ENCODE measurements at places on chromosomes 6 and 20. TPM values are rescaled to one million over a fixed set of nuclear protein-coding genes. Genes with fewer than 3 reads are reported as not detected.
A peak's percentile ranks its signal among the peaks of the same experiment; 100 is the strongest.

RNF144B gene
- 0.86 TPM for total RNA-seq

SLC13A3 gene
- total RNA-seq = 0.24 TPM

KCNG1 gene
- 3.1 TPM for total RNA-seq

TRIM31 gene
- total RNA-seq = not detected

SPATA25 gene
- total RNA-seq = 0.59 TPM

KIFC1 gene
- total RNA-seq = 54.7 TPM

E2F1 gene
- 77.5 TPM for total RNA-seq

AKAP12 gene
- total RNA-seq = 0.78 TPM

NNAT gene
- total RNA-seq = 0.29 TPM

WFDC10A gene
- not detected for total RNA-seq

CDH22 gene
- not detected for total RNA-seq

MOCS1 gene
- 1.2 TPM for total RNA-seq

CST4 gene
- not detected for total RNA-seq

DNA sequence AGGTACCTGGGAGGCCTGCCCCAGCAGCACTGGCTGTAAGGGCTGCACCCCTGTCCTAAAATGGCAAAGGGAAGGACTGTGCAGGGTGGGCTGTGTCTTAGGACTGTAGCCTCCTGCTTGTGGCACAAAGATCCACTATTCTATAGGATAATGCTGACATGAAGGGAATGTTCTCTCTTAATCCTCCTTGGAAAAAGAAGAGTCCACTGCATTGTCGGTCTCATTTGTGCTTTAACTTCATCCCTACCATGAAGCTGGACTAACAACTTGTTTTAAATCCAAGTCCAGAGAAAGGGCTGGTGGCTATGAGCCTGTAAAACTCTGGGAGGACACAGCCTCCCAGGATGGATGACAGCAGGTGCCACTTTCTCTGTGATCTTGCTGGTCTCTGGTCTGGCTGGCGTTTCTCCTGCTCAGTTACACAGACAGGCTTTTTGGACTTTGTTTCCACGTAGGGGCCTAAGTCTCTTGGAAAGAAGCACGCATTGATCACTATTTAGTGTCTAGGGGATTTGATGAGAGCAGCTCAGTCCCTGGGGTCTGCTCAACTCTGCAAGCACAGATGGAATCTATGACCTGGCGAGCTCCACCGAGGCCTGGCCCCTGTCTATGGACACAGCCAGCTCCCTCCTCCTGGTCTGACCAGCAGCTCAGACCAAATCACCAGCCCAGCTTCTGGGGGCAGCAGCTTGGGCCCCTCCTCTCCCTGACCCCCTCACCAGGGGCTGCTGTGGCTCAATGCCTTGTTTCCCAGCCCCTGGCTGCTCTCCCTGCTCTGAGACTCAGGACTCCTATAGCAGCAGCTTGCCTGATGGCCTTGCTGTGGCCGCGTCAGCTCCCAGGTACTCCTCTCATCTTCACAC is 4.8 kb downstream of the CST3 start:
- peaks cover 11% of the 10 kb centered on the region for H3K27me3 ChIP-seq

GRCh38 chr6:139277161-139277560 is 14.6 kb downstream of the TXLNB start:
- no peak overlapping the region for H3K27ac ChIP-seq
- H3K4me1 ChIP-seq = peaks cover 25% of the 10 kb centered on the region
- no peak for DNase-seq
- H3K36me3 ChIP-seq = peaks cover 3% of the 10 kb centered on the region
- H3K4me3 ChIP-seq = no peak overlapping the region
- no peaks in the 10 kb centered on the region for H3K27me3 ChIP-seq

- no peaks in the 10 kb centered on the region for H3K4me1 ChIP-seq
- no peaks in the 10 kb centered on the region for H3K36me3 ChIP-seq
- H3K27me3 ChIP-seq = peaks cover 3% of the 10 kb centered on the region
- no peak overlapping the region for H3K27ac ChIP-seq
- H3K4me3 ChIP-seq = no peak overlapping the region
- no peak for DNase-seq
These were observed 37.0 kb downstream of the BFSP1 start for GRCh38 chr20:17494201-17494600.

DNA sequence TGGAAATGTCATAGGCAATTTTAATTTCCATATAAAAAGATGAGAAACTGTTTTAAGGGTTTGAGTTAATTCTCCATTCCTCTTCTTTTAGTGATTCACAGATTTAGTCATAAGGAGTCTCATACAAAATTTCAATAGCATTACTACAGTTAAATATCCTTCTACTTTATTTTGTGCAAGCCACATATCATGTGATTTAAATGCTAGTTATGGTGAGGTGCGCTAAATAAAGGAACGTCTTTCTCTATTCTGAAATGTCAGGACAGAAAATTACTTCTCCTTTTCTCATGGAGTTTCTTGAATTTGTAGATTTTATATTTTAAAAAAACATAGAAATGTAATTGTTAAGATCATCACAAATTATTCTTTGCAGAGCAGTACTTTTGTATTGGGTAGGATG is 50.0 kb upstream of the SUPT3H start:
- no peak overlapping the region for H3K27ac ChIP-seq
- peaks cover 35% of the 10 kb centered on the region for H3K4me1 ChIP-seq
- H3K36me3 ChIP-seq = peaks cover 17% of the 10 kb centered on the region

GRCh38 chr6:53582963-53583362 is 38.1 kb upstream of the GCLC start:
- no peak overlapping the region for H3K4me3 ChIP-seq
- DNase-seq = no peak
- no peaks in the 10 kb centered on the region for H3K36me3 ChIP-seq
- peaks cover 2% of the 10 kb centered on the region for H3K27me3 ChIP-seq
- H3K27ac ChIP-seq = no peak overlapping the region

- peaks cover 43% of the 10 kb centered on the region for H3K27me3 ChIP-seq
- no peak overlapping the region for H3K4me3 ChIP-seq
- peaks cover 8% of the 10 kb centered on the region for H3K4me1 ChIP-seq
- no peak overlapping the region for H3K27ac ChIP-seq
These were observed 8.0 kb downstream of the INSM1 start for GRCh38 chr20:20375862-20376261.

- peaks cover 7% of the 10 kb centered on the region for H3K4me1 ChIP-seq
- no peak overlapping the region for H3K4me3 ChIP-seq
- no peak for DNase-seq
- H3K36me3 ChIP-seq = peaks cover 23% of the 10 kb centered on the region
- H3K27ac ChIP-seq = no peak overlapping the region
These were observed 15.9 kb downstream of the VEGFA start for GRCh38 chr6:43785904-43786303.

DNA sequence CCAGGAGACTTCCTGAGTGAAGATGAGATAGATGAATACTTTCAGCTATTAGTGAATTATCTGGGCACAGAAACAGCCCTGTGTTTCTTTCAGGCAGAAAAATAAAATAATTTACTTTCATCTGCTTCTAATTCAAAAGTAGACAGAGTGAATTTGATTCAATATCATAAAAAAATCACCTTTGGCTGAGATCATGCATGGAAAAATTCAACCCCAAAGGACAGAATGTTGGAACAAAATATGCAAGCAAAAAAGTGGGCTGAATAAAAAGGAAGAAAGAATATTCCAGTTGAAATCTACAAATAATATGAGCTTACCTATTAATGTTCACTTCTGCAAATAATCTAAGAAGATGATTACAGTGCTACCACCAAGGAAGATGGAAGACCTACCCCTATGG is 546.9 kb downstream of the TFAP2B start:
- no peak overlapping the region for H3K27ac ChIP-seq
- H3K36me3 ChIP-seq = no peaks in the 10 kb centered on the region
- H3K4me3 ChIP-seq = no peak overlapping the region

GRCh38 chr20:50313827-50314677 is 123.4 kb downstream of the CEBPB start:
- no peak overlapping the region for H3K4me3 ChIP-seq
- H3K27me3 ChIP-seq = peaks cover 31% of the 10 kb centered on the region
- DNase-seq = no peak
- no peak overlapping the region for H3K27ac ChIP-seq
- peaks cover 2% of the 10 kb centered on the region for H3K36me3 ChIP-seq

DNA sequence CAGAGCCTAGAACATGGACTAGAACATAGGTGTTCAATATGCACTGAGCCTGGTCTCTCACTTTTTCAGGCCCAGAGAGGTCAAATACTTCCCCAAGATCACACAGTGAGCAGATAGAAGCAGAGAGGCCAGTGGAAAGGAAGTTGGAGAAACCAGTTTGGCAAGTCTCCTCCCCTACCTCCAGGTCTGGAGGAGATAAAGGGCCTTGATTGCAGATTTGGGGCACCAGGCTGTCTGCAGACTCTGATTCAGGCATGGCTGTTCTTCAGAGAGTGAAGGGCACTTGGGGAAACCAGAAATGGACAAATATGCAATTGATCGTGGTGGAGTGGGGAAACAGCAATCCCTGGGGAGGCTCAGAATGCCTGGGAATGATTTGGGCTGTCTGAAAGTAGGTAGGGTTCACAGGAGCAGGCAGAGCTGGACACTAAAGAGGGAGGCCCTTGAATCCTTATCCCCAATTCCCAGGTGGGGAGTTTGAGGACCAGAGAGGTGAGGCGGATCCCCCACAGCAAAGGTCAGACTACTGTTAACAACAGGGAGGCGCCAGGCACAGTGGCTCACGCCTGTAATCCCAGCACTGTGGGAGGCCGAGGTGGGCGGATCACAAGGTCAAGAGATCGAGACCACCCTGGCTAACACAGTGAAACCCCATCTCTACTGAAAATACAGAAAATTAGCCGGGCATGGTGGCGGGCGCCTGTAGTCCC is 2.3 kb downstream of the PEDS1 start:
- H3K4me1 ChIP-seq = peaks cover 73% of the 10 kb centered on the region
- DNase-seq = no peak
- peak overlapping the region; percentile 67 for H3K27ac ChIP-seq
- peaks cover 12% of the 10 kb centered on the region for H3K36me3 ChIP-seq

- no peaks in the 10 kb centered on the region for H3K27me3 ChIP-seq
- H3K36me3 ChIP-seq = no peaks in the 10 kb centered on the region
- no peaks in the 10 kb centered on the region for H3K4me1 ChIP-seq
- H3K4me3 ChIP-seq = no peak overlapping the region
These were observed 1184.4 kb upstream of the ADGRB3 start for GRCh38 chr6:67450641-67451040.

DNA sequence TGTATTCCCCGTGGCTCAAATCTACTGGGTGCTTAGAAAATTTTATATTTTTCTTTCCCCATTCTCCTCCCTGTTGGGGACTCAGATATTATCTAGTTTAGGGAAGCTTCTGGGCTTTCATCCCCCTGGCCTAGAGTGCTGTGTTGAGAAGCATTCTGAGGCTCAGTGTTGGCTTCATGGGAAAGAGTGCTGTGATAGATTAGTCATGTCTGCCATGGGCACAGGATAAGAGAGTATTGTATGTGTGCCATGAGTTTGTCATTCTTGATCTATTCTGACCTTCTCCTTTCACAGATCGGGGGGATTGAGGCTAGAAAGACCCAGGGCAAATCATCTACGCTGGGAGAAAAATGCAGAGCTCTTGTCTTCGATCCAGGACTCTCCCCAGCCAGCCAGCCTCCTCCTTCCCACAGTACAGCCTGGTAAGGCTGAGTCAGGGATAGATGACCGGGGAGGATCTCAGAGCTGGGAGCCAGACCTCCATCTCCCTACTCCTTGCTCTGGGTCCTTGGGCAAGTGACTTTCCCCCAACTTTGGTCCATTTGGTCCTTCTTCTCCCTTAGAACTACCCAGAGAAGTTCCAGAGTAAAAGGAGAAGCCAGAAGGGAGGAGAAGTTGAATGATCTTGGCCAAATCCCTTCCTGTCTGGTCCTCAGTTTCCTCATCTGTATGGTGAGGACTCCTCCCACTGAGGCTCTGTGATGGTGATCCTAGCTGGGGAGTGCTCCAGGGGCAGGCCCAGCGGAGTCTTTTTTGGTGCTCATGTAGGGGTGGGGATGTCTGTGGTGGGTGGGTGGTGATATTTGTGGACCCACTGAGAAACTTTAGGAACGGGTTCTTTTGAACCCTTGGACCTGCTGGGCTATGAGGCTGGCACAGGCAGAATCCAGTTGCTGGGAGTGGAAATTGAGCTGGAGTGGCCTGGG is 5.0 kb downstream of the SRC start:
- no peak overlapping the region for H3K27ac ChIP-seq
- no peaks in the 10 kb centered on the region for H3K27me3 ChIP-seq
- DNase-seq = no peak
- no peak overlapping the region for H3K4me3 ChIP-seq

GRCh38 chr6:108164815-108165706 is 761 bp upstream of the NR2E1 start:
- H3K36me3 ChIP-seq = peaks cover 4% of the 10 kb centered on the region
- peaks cover 18% of the 10 kb centered on the region for H3K4me1 ChIP-seq
- no peak for DNase-seq
- peaks cover 86% of the 10 kb centered on the region for H3K27me3 ChIP-seq

- H3K36me3 ChIP-seq = no peaks in the 10 kb centered on the region
- DNase-seq = no peak
- no peaks in the 10 kb centered on the region for H3K4me1 ChIP-seq
These were observed 1127.0 kb upstream of the MAP3K7 start for GRCh38 chr6:91713911-91714310.

- no peaks in the 10 kb centered on the region for H3K27me3 ChIP-seq
- H3K27ac ChIP-seq = no peak overlapping the region
- no peaks in the 10 kb centered on the region for H3K4me1 ChIP-seq
- DNase-seq = no peak
- no peak overlapping the region for H3K4me3 ChIP-seq
These were observed 21.0 kb downstream of the CEP43 start for GRCh38 chr6:167020206-167020605.

- H3K36me3 ChIP-seq = no peaks in the 10 kb centered on the region
- H3K27me3 ChIP-seq = peaks cover 63% of the 10 kb centered on the region
- H3K4me3 ChIP-seq = peak within 1 kb of the TSS; percentile 75
- no peak for DNase-seq
These were observed at the start of gene CCN2 for GRCh38 chr6:131950767-131951575. Gene CCN2, minus strand, starts transcription at chr6:131951372. Its CDS starts 200 bp downstream, at chr6:131951172.

GRCh38 chr20:19130613-19130984 is 81.8 kb upstream of the SLC24A3 start:
- H3K4me3 ChIP-seq = no peak overlapping the region
- DNase-seq = no peak
- no peaks in the 10 kb centered on the region for H3K36me3 ChIP-seq
- H3K4me1 ChIP-seq = no peaks in the 10 kb centered on the region

- H3K27ac ChIP-seq = no peak overlapping the region
- no peaks in the 10 kb centered on the region for H3K27me3 ChIP-seq
- no peak for DNase-seq
- H3K4me1 ChIP-seq = no peaks in the 10 kb centered on the region
- no peaks in the 10 kb centered on the region for H3K36me3 ChIP-seq
- no peak overlapping the region for H3K4me3 ChIP-seq
These were observed 646.1 kb upstream of the DEFB115 start for GRCh38 chr20:30611239-30611984.

GRCh38 chr6:36113703-36114102 is 16.6 kb upstream of the MAPK13 start:
- no peak overlapping the region for H3K27ac ChIP-seq
- H3K36me3 ChIP-seq = peaks cover 43% of the 10 kb centered on the region
- no peak for DNase-seq
- no peak overlapping the region for H3K4me3 ChIP-seq
- peaks cover 75% of the 10 kb centered on the region for H3K4me1 ChIP-seq
